ENCODE measurements at places on chromosomes 3 and 15. TPM values are rescaled to one million over a fixed set of nuclear protein-coding genes. Genes with fewer than 3 reads are reported as not detected.
A peak's percentile ranks its signal among the peaks of the same experiment; 100 is the strongest.

DNA sequence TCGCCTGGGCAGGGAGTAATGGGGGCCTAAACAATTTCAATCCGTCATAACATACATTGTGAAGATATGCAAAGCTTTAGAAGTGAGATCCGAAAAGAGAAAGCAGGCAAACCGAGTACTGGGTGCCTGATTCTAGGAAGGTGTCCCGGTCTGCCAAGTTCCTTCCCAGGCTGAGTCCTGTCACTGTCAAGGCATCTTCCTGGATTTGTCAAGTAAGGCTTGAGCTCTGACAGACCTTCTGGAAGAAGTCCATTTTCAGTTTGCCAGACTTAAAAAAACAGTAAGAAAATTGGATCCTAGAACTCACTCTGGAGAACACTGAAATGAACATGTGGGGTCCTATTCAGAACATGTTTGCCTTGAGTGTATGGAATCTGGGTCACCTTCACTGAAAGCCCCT lies 253.9 kb downstream of the RORA start:
- no peak for DNase-seq

DNA sequence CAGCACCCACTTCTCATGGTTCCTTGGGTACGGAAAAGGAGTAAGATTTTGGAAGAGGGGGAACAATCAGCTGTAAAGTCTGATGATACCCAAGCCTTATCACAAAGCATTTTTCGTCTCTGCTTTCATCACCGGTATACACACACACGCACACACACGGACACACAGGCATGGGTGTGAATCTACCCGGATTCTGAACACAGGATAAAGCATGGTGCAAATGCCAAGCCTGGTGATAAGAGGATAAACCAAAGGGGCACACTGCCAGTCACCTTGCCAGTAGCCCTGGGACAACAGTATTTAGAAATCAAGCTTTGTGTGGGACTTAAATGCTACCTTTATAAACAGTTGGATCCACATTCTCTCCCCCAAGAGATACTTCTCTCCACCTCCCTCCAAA lies 22.2 kb downstream of the FAM174B start:
- no peak for DNase-seq

- no peak for DNase-seq
These were observed 49.1 kb downstream of the C2CD4A start for GRCh38 chr15:62115847-62116246.

DNA sequence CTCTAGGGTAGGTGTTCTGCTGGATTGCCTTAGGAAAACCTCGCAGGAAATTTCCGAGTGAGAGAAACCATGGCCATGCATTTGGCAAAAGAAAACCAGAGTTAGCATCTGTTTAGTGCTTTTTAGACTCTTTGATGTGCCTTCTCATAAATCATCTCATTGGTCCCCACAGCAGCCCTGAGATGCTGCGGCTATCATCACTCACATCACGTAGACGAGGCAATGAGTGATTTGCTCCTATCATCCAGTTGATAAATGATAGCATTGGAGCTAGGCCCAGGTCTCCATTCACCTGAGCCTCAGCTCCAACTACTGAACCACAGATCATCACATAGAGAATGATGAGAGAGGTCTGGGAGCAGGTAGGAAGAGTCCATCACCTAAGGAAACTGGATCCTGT lies 111.1 kb downstream of the PDCD6IP start:
- DNase-seq = no peak

DNA sequence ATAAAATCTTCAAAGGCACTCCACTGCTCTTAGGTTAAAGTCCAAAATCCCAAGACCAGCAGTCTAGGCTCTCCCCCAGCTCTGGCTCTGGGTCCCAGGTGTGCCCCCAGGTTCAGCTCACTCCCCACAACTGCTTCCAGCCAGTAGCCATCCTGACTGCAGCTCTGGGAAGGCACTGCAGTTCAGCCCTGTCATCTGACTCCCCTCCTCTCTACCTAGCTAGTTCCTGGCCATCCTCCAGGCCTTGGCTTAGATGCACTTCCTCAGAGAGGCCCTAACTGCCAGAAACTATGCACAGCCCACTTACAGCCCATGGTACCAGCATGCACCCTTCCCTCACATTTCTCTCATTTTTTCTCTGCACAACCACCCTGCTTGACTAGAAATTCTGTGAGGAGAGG lies 25.5 kb downstream of the TBC1D2B start:
- no peak for DNase-seq

The PFN2 gene
- 442 TPM for polyA plus RNA-seq

DNA sequence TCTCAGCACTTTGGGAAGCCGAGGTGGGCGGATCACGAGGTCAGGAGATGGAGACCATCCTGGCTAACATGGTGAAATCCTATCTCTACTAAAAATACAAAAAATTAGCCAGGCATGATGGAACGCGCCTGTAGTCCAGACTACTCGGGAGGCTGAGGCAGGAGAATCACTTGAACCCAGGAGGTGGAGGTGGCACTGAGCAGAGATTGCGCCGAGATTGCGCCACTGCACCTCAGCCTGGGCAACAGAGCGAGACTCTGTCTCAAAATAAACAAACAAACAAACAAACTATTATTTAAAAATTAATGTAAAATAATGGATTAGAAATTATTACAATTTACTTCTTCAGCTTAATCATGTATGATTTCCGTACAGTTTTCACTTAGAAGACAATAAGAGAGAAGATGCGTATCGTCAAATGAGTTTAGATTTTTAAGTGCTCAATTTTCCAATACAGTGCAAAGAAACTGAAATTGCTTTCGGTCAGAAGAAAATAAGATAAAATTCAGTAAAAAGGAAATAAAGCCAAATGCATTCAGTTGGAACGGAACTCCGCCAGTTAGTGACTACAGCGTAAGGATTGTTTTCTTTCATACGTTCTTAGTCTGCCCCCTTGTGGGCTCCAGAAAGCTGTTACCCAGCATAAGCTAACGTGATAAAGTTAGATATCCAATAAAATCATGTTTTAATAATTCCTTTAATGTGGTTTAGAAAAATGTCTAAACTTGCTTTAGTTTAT lies 24.8 kb downstream of the AADAC start:
- DNase-seq = peak; percentile 83

DNA sequence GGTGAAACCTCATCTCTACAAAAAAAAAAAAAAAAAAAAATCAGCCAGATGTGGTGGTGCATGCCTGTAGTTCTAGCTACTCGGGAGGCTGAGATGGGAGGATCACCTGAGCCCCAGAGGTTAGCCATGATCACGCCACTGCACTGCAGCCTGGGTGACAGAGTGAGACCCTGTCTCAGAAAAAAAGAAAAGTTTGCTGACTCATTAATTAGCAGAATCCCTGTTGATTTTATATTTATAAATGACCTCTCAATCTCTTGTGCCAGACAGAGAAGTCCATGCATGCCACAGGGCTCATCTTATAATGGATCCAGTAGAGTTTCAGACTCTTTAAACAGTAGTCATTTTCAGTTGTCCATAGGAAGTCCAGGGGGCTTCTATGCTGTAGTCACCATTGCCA lies 32.9 kb downstream of the ABHD6 start:
- no peak for DNase-seq

- DNase-seq = no peak
These were observed 85.1 kb upstream of the TRA2B start for GRCh38 chr3:186022931-186023330.

GRCh38 chr15:27458345-27459084 lies 487.5 kb downstream of the GABRG3 start:
- DNase-seq = no peak

- no peak for DNase-seq
These were observed 619.3 kb downstream of the SI start for GRCh38 chr3:164458986-164459385.

The GOLGA6L7 gene
- polyA plus RNA-seq = 1.1 TPM

DNA sequence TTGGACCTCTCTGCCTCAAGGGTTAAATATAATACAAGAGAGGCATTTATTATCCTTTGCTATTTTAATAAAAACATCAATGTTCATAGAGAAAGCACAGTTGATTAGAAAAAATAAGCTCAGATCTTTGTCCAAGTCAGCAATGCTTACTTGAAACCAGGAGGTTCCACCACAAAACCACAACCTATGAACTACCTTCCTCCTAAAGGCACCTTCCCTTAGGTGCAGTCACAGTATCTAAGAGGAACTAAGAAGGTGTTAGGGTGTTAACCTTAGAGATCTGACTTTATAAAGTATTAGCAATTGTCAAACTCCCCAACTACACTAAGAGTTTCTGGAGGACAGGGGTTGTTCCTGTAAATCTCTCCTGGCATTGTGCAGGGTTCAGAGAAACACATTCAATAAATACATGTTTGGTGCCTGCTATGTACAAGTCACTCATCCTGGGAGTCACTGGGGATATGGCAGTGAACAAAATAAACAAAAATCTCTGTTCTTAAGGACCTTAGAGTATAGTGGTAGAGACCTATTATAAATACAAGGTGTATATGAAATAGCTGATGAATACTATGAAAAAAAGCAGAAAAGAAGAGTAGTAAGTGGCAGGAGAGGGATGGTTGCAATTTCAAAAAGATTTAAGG lies 208.6 kb downstream of the NFKBIZ start:
- no peak for DNase-seq

DNA sequence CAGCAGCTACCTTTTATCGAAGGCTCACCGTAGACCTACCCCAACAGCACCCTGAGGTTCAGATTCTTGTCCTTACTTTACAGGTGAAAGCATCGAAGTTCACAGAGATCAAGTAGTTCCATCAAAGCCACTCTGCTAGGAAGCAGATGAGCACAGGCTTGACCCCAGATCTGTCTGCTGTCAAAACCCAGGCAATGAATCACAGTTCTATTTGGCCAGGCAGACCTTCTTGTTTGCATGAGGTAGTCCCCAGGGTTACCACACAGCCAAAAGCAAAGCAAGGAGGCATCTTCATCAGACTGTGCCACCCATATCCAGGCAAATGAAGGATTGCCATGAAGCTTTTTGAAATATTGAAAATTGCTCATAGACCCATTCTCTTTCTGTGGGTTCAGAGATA lies 33.0 kb downstream of the HES1 start:
- DNase-seq = no peak

DNA sequence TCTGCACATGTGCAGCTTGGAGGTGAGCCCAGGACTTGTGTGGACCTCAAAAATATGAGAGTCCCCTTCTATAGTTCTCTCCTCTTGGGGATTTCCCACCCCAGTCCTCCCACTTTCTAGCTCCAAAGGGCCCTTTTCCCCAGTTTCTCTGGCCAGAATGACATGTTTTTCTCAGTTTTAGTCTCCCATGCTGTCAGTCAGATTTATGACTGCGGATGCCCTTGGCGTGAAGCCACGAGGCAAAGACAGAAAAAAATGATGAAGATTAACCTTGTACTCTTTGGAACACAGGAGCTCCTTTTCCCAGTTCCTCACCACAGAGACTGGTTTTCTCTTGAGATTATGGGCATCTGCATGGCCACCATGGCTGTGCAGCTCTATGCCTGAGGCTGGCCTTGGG lies 72.0 kb upstream of the TTBK2 start:
- DNase-seq = peak; percentile 0

The SLC6A1 gene
- 1.7 TPM for polyA plus RNA-seq

- DNase-seq = no peak
These were observed 23.6 kb downstream of the RHCG start for GRCh38 chr15:89472785-89473256.

DNA sequence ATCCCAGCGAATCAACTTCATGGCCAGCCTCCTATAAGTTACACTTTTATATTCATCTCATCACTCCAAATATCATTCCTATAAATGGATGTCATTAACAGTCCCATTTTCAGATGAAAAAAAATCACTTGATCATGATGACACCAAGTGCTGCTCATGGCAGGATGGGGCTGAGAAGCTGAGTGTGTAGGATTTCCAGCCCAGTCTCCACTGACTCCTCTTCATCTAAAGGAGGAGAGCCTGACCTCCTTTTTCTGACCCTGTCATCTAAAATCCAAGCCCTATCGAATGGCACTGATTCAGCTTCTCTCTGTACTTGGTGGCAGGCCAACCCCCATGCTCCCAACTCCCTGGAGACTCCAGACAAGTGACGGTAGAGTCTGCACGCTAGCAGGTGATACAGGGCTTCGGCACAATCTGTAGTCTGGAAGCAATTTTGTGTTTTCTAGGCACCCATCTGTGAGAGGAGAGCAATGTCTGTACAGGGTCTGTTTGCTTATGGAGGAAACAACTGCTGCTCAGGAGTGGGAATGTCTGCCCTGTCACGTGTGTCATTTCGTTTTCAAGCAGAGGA lies 103.2 kb downstream of the EPHB1 start:
- no peak for DNase-seq

The CORO2B gene
- polyA plus RNA-seq = 23.0 TPM

Data from left kidney (tissue), 8 donors.